CD4-positive, alpha-beta T cell treated with Interleukin-15 for 4 hours (primary cell): ENCODE measurements at places on chromosomes 2 and 18.

DNA sequence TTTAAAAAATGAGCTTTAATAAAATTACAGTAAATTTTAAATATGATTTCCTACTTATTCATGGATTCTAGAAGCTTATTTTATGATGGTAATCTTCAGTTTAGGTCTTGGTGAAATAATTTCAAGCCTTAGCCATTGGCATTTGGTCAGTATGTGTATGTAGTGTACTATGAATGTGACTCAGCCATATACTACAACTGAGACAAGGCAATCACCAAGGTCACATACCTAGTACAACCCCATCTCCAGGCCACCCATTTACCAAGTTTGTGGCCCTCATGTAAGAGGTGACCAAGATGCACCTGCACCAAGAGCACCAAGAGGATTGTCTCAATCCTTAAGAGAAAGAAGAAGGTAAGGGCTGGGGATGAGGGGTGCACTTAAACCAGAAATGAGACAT lies 54.8 kb upstream of the FRZB start:
- DNase-seq, result no peak

DNA sequence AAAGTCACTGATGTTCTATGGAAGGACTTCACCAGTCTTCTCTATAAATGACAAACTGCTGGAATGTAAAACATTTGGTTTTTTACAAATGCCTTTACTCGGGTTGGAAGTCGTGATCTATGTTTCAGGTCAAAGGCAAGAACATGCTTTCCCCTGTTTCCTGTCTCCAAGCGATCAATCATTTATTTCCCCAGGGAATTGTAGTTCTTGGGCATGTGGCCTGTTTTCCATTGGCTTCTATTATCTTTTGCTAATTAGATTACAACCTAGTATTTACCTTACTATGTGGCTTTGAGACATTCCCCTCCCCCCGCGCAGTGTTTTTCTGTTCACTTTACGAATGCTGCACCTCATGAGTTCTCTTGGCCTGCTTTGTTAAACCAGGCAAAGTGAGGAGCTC lies 684.2 kb downstream of the EPHA4 start:
- DNase-seq, result no peak

DNA sequence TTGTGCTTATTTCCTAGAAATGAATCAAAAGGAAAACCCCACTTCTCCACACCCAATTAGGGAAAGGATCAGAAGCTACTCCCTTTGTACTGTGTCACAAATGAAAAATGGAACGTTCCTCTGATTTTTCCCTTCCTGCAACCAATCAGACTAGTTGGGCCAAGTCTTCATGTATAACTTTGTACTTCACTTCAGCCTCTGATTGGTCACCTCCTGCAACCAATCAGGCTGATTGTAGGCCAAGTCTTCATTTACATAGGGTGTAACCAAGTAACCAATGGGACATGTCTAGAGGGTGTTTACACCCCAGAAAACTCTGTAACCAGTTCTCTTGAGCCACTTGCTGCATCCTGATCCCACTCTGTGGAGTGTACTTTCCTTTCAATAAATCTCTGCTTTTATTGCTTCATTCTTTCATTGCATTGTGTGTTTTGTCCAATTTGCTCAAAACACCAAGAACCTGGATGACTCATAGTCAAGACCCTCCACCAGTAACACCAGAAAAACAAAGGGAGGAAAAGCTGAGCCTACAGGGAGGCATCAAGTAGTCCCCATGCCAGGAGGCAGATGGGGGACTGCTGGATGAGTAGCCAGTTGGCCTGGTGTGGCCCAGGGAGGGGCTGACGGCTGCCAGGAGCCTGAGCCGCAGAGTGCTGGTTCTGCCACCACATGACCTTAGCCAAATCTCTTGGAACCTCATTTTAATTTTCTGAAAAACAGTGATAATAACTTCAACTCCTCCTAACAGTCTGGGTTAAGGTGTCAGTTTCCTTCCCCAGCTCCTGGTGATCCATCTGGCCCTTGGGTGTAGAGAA lies 46.1 kb downstream of the SOWAHC start:
- DNase-seq, result no peak

- no peak for DNase-seq
Measured at GRCh38 chr18:374721-375168, 106.9 kb upstream of the THOC1 start.

DNA sequence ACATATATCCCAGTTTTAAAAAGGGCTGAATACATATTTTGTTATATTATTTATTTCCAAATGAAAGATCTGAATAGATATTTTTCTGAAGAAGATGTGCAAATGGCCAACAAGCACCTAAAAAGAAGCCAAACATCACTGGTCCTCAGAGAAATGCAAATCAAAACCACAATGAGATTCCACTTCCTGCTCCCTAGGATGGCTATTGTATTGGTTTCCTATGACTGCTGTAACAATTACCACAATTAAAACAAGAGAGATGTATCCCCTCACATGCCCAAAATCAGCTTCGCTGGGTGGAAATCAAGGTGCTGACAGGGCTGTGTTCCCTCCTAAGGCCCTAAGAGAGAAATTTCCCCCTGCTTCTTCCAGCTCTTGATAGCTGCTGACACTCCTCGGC lies 23.2 kb downstream of the ABCB11 start:
- no peak for DNase-seq

- no peak for DNase-seq
Measured at GRCh38 chr18:55243255-55243654, 284.0 kb upstream of the CCDC68 start.

DNA sequence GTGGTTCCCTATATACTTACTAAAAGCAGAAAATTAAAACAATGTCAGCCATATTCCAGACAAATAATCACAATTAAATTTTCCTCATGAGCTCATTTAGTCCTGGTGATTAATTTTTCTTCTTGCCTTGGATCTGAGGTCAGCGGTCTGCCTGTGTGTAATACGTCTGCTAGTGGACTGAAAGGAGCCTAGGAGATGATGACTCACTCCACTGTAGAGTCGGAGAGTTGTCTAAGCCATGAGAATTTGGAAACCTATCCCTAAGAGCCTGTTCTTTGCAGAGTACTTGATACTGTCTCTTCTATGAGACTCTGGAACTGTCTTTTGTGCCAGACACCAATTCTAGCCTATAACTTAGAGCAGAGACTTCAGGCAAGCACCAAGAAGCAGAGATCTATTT lies 94.2 kb upstream of the RAB27B start:
- DNase-seq, result no peak

DNA sequence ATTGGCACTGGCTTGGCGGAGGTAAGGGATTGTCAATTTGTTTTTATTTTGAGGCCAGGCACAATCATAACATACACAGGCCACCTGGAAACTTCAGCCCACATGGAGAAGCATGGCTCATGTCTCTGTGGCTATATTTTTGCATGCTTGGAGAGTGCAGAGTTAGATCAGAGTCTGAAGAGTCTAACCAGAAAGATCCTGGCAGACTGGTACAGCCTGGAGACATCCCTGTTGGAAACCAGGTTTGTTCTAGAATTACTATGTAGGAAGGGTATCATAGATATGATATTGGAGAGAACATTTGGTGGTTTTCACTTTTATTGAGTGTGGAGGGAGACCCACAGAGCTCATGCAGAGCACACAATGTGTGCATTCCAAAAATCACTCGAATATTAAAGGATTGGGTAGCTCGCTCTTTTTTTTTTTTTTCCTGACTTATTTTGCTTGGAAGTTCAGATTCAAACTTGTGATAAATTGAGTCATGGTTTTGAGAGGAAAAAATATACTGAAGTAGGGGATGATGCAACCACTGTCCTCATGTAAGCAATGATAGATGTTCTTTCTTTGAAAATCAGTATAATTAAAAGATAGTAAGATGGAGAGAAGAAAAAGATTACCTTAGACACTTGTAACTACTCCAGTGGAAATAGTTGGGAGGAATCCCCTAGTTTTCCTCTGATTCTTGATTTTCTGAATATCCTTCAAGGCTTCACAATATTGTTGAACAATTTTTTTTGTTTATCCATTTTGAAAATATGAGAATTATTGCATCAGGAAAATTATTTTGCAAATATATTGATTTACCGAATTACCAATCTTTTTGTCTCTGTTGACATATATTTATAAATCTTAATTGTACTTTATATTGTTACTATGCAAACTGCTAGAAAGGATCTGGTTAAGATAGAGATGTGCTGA lies 185.7 kb upstream of the ZEB2 start:
- DNase-seq, result no peak

- DNase-seq, result peak; percentile 63
Measured at GRCh38 chr2:10297959-10298531, 4.7 kb upstream of the HPCAL1 start.

GRCh38 chr2:229454934-229455631 lies 184.0 kb upstream of the PID1 start:
- no peak for DNase-seq

DNA sequence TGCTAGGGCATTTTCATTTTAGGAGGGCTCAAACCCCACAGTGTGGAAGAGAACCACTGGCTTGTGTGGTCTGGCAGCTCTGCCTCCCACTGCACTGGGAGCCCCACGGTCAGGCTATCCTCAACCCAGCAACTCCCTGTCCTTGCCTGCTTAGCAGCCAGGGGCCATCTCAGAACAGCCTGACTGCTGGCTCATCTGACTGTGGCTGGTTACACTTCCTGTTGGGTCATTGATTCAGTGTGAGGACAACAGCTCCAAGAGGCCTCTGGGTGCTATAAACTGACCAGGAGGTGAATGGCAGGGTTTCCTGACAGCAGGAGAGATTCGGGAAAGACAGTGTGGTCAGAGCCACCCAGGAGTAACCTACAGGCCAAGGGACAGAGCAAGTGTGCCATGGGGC lies 40.1 kb downstream of the AMER3 start:
- no peak for DNase-seq

DNA sequence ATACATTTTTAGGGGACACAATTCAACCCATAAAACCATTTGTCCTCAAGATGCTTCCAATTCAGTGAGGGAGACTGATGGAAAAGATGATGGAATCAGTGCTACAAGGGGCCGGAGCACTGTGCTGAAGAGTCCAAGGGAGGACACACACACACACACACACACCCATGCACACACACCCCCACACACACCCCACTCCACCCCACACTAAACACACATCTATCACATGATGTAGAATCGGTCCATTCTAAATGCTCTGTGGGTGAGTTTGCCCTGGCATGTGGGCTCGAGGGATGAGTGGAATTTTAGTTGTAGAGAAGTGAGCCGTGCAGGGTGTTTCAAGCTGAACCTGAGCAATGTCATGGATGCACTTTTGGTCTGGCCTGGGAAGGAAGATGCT lies 41.1 kb downstream of the PRKCE start:
- no peak for DNase-seq

DNA sequence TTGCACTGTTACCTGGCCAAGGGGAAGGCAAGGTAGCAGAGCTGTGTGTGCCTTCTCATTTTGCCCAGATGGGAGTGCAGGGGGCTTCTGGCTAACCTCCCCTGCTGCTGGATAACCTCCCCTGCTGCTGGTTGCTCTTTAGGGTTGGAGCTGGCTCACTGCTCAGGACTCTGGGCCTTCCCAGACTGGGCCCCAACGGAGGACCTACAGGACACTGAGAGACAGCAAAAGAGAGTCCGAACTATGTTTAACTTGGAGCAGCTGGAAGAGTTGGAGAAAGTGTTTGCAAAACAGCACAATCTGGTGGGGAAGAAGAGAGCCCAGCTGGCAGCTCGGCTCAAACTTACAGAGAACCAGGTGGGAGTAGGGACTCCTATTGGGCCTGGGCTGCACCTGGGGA lies 5.8 kb upstream of the SMYD5 start:
- no peak for DNase-seq

DNA sequence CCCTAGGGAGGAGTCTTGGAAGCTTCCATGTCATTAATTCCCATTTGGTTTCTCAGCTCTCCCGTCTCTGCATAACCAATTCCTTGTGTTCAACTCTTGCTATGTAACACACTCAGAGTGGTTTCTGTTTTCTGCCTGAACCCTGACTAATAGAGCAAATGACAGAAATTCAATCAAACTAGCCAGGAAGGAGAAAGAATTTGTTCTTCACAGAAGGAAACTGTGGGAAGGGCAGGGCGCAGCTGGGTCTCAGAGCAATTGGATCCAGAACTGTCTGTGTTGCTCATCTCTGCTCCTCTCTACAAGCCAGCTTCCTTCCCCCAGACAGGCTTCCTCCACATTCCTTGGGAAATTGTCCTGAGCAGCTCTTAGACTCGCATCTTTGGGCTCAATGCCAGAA lies 269.8 kb downstream of the TNS1 start:
- DNase-seq, result no peak

DNA sequence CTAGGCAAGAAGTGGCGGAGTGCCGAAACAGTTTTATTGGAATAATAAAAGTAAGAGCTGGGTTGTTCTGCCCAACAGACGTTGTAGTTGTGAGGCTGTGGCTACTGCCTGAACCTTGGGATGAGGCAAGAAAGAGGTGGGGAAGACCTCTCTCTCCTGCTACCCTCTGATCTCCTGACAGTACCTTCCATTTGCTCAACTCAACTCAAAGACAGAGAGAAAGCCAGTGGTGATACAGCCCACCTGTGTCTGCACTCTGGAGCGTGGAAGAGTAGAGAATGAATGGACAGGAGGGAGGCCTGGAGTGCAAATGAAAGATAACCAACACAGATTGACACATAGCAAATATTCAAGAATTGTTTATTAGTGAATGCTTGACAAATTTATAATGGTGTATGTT lies 590.3 kb downstream of the NYAP2 start:
- DNase-seq, result no peak

DNA sequence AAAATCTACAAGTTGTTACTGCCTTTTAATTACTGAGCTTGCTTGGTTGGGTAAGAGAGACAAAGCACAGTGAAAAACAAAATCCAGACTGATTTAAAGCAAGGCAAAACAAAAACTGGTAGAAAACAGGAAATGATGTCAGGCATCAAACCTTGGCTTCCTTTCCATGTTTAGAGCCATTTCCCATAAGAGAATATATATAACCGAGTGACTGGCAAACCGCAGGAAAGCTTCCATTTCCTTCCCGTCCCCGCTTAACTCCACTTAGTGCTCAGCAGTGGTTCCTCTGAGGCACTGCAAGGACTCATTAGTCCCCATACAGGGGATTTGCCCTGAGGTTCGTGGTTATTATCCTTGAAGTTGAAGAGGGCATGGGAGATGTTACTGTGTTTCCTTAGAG lies 446.3 kb downstream of the LPIN1 start:
- DNase-seq, result no peak

DNA sequence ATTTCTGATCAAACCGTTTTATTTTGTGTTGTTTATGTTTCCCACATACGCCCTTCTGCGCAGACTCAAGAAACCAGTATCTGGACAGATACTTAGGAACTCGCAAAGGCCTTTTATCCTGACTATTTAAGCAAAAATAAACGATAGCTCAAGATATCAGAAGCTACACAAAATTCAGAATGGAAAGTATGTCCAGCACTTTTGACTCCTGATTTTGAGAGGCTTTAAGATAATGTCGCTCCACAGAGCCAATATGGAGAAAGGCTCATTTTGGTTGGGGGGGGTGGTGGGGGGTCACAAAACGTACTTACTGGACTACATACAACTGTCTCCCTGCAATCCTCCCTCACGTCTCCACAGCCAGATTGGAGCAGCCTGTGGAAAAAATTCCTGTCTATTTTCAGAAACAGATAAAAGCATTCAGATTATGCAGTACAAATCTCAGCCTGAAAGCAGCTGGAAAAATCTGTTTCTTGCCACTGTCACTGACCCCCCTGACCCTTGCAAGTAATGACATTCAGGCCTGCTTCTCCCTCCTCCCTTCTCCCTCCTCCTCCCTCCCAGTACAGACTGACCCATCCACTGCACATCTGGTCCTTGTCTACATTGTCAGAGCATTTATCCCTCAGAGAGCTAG lies 34.9 kb upstream of the LCLAT1 start:
- DNase-seq, result no peak

GRCh38 chr2:211611061-211611518 lies 927.5 kb downstream of the ERBB4 start:
- peak; percentile 10 for DNase-seq

- DNase-seq, result no peak
Measured at GRCh38 chr2:228767196-228767595, 503.9 kb downstream of the PID1 start.

- DNase-seq, result no peak
Measured at GRCh38 chr18:33577685-33578517, at the start of gene ASXL3. TSS of gene ASXL3 (plus strand) at chr18:33578219. CDS start at chr18:33578632, 413 bp downstream.
